ENCODE measurements at places on chromosomes 5 and 9.
A peak's percentile ranks its signal among the peaks of the same experiment; 100 is the strongest.

GRCh38 chr5:81183811-81184748 lies 49.0 kb upstream of the CKMT2 start:
- DNase-seq, result no peak

DNA sequence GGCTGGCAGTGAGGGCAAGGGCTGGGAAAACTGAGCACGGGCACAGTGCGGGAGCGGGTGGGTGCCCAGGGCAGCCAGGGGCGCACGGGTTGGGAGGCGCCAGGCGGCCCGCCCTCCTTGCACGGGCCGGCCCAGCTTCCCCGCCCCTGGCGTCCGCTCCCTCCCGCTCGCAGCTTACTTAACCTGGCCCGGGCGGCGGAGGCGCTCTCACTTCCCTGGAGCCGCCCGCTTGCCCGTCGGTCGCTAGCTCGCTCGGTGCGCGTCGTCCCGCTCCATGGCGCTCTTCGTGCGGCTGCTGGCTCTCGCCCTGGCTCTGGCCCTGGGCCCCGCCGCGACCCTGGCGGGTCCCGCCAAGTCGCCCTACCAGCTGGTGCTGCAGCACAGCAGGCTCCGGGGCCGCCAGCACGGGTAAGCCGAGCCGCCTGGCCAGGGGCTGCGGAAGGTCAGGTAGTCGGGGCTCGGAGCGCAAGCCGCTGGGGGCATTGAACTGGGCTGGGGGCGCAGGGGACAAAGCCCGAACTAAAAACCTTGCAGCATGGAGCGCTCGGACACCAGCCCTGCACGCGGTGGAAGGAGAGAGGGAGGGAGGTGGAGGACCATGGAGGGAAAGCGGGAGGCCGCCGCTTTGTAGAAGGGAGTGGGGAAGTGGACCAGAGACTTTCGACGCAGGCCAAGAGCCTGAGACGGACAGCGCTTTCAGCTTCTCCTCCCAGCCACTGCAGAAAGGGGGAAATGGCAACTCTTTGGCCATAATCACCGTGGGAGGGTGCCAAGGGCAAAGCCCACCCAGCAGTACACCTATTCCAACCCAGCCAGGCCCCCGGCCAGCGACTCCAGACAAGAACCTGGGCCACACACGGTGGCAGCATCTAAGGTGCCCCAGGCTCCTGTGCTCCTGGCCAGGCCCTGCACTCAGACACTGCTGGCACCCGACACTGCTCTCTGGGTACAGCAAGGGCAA lies at the start of gene TGFBI:
Gene TGFBI (plus strand): TSS at position 207 of the 961 bp plus-strand sequence. CDS start 68 bp downstream, at position 275.
- DNase-seq, result no peak

DNA sequence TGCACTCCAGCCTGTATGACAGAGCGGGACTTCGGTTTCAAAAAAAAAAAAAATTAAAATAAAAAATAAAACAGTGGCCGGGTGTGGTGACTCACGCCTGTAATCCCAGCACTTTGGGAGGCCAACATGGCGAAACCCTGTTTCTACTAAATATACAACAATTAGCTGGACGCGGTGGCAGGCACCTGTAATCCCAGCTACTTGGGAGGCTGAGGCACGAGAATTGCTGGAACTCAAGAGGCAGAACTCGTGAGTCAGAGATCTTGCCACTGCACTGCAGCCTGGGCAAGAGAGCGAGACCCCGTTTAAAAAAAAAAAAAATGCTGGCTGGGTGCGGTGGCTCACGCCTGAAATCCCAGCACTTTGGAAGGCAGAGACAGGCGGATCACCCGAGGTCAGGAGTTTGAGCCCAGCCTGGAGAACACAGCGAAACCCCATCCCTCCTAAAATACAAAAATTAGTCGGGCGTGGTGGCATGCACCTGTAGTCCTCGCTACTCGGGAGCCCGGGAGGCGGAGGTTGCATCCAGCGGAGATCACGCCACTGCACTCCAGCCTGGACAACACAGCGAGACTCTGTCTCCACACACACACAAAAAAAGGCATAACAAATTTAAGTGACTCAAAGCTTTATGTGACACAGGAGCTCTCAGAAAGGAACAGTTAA lies 1.5 kb upstream of the NPM1 start:
- DNase-seq, result no peak

DNA sequence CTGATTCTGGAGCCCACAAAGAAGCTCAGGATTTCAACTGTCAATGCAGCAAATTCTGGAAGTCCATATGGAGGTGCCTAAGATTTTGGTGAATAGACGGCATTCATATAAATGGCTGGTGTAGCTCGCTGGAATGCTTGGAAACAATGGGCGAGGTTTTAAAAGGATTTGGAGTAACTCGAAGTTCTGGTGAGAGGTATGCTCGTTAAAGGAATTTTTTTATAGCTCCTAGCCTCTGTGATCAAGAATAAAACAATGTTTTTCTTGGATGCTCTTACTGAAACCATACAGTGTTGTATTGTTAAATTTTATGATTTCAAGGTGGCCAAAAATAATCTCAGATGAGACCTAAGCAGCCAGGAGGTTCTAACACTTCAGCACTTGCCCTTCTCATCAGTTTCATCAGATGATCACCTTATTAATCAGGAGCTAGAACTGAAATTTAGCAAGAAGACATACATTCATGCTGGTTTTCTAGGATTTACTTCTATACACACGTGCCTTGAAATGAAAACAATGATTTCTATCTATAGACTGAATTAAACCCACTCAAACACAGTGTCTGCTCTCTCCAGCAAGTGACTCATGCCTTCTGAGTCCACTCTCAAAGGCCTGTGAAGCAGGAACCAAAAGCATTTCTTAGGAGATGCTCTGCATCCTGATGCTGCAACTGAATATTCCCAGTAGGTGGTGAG lies 79.2 kb downstream of the OTULIN start:
- DNase-seq, result no peak

DNA sequence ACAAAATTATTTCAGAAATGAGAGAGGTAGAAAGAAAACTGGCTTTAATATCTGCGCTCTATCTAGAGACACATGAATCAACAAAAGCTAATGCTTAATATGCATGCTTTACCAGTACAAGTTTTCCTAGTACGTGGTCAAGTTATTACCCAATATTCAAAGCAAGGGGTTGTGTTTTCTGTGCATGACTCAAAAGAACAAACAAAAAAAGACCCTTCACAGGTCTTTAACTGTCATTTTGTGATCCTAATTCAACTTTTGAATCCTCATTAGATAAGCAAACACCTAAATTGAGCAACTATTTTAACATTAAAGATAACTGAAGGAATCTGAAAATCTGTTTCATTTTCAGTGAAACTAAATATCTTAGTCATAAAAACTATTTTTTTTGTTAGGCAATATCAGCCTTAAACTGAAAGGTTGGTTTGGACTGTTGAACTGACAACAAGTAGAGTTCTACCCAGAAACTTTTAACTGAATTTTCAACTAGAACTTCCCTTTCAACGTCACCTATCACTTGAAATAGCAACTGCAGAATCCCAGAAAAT lies 12.5 kb downstream of the ST8SIA4 start:
- DNase-seq, result no peak

DNA sequence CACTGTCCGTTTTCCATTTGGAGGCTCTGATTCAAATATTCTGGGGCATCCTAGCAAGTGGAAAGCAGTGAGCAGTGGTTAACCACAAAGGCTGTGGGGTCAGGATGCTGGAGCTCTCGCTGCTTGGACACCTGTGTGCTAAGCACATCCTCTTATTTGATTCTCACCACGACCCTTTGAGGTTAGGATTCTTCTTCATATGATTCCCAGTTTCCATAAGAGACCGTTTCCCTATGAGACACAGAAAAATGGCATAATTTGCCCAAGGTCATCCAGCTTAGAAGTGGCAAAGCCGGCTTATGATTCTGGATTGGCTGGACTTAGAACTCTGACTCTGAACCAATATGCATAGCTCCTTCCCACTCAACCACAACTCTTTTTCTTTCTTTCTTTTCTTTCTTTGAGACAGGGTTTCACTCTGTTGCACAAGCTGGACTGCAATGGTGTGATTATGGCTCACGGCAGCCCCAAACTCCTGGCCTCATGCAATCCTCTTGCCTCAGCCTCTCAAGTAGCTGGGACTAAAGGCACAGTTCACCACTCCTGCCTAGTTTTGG lies 207.7 kb downstream of the TTLL11 start:
- DNase-seq, result no peak

DNA sequence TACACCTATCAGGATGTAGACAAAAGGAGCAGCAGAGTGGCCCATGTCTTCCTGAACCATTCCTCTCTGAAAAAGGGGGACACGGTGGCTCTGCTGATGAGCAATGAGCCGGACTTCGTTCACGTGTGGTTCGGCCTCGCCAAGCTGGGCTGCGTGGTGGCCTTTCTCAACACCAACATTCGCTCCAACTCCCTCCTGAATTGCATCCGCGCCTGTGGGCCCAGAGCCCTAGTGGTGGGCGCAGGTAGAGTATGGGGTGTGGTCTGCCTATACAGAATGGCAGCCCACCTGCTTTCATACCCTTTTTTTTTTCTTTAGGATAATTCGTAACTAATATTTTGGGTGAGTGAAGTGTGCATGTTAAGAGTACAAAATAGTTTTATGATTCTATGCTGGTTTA lies 1.1 kb downstream of the SLC27A6 start:
- DNase-seq, result no peak

- no peak for DNase-seq
These were observed 4.7 kb upstream of the PURA start for GRCh38 chr5:140109018-140109758.

DNA sequence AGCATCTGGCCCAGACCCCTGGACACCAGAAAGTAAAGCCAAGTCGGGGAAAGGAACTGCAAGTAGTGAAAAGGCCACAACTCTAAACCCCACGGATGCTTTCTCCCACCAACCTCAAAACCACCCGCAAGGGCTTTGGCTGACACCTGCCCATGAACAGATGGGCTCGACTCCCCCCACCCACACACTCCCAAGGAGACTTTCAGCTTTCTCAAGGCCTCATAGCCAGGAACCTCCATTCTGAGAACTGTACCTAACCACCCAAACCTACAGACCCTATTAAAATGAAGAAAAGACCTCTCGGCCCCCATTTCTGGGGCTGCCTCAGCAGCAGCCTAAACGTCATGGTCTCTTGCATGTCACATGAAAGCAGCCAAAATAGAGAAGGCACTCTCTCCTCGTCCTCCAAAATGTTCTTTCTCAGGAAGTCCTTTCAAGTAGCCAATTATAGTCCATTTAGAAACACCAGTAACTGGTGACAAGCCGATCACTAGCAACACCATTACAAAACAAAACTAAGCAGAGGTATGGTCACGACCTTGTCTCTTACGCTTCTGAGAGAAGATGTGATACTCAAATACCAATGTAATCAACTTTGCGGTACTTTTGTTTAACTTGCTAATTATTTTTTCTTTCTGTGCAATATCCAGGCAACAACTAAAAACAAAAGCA lies 2.9 kb downstream of the B4GALT1 start:
- DNase-seq, result no peak

DNA sequence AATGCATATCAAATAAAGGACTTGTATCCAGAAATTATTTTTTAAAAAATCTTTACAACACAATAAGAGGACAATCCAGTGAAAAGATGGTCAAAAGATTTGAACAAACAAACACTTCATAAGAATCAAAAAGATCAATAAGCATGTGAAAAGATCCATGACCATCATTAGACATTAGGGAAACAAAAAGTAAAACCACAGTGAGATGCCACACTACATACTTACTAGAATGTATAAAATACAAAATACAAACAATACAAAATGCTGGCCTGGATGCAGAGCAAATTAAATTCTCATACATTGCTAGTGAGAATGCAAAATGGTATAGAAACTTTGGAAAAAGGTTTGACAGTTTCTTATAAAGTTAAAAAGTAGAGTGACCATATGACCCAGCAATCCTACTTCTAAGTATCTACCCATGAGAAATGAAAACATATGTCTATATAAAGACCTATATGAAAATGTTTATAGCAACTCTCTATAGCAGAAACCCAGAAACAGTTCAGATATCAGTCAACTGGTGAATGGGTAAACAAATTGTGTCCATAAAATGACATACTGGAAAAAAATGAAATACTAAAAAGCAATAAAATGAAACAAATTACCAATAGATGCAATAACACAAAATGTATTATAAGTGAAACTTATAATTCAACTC lies 426.1 kb downstream of the RAB3C start:
- DNase-seq, result no peak

GRCh38 chr5:82886911-82887310 lies 190.3 kb downstream of the TMEM167A start:
- DNase-seq, result no peak

GRCh38 chr9:112753725-112754124 lies 3.2 kb downstream of the SNX30 start:
- DNase-seq, result peak; percentile 25

DNA sequence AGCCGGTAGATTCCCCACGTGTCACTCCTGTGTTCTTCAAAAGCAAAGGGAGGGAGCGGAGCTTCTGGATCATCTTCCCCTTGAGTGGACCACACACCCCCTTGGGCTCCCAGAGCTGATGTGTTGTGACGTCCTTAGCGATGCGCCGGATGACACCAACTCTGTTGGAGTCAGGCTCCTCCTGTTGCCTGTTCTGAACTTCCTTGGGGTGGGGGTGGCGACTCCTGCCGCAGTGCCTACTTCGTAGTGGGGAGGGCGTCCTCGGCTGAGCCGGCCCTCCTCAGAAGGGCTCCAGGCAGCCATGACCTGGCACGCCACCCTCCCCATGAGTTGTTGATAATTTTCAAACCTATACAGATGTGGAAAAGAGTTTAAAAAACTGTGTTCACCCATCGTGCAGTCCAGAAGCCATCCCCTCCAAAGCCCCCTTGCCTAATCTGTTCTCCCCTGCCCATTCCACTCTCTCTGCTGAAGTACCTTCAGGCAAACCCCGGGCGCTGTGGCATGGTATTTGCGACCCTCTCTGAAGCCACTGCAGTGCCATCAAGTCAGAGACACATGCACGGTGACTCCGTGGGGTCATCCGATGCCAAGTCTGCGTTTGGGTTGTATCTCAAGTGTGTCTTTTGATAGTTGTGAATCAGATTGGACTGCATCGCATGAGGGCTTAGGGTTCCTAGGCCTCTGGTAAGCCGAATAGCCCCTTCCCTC lies 16.7 kb downstream of the EXOC3 start:
- no peak for DNase-seq

- DNase-seq, result no peak
These were observed 33.6 kb upstream of the HSD17B4 start for GRCh38 chr5:119418606-119419100.

DNA sequence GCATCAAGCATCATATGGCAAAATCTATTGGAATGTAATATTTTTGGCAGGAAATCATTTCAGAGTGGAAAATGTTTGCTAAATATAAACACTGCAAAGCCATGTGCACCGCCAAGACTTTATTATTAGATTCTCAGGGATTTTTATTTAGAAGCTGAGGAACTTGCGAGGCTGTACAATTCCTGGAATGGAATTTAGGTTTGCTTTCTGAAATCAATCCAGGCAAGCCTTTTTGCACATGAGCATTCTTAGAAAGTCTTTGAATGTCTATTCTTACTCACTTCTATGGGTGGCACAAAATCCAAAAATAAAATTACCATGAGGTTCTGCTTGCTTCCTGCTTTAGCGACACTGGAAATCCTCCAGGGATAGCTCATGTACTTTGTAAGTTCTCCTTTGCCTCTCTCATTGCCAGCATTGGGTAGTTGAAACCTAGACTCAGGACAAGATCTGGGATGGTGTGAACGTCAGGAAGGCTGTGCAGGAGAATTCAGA lies 71.5 kb upstream of the PALM2AKAP2 start:
- no peak for DNase-seq

Data from stimulated activated CD4-positive, alpha-beta T cell treated with anti-CD3 and anti-CD28 coated beads, Interleukin-1b, Interleukin-23, amount 100 ng/mL, for 48 hours (primary cell).